ENCODE measurements at places on chromosomes 3 and 15.
A peak's percentile ranks its signal among the peaks of the same experiment; 100 is the strongest.

DNA sequence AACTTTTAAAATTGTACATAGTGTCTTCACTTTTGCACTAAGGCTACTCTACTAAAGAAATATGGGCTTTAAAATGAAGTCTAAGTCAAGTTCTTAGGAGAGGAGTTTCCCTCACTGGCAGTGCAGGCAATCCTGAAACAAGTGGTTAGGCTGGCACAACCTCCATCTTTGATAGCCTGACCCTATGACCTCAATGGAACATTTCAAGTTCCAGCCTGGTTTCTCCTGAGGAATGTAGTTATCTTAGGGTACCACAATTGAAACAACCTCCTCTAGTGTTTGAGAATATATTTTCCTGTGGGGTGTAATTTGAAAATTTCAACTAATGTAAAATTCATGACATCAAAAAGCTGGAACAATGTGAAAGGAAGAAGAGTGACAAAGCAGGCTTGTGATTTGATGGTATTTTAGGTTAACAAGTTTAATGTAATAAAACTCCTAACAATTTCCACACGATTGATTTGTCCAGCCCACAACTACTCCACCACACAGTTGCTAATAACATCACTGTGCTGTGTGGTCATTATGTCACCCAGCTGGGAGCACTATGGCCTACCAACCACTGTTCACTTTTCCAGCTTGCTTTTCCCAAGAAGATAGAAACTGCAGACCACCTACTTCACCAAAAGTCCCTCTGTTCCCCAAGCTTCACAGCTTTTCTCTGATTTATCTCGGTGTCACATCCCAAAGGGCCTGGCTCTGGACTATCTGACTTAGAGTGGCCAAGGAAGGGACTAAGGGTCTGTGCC is 1.8 kb downstream of the WWTR1 start:
- no peak for DNase-seq

DNA sequence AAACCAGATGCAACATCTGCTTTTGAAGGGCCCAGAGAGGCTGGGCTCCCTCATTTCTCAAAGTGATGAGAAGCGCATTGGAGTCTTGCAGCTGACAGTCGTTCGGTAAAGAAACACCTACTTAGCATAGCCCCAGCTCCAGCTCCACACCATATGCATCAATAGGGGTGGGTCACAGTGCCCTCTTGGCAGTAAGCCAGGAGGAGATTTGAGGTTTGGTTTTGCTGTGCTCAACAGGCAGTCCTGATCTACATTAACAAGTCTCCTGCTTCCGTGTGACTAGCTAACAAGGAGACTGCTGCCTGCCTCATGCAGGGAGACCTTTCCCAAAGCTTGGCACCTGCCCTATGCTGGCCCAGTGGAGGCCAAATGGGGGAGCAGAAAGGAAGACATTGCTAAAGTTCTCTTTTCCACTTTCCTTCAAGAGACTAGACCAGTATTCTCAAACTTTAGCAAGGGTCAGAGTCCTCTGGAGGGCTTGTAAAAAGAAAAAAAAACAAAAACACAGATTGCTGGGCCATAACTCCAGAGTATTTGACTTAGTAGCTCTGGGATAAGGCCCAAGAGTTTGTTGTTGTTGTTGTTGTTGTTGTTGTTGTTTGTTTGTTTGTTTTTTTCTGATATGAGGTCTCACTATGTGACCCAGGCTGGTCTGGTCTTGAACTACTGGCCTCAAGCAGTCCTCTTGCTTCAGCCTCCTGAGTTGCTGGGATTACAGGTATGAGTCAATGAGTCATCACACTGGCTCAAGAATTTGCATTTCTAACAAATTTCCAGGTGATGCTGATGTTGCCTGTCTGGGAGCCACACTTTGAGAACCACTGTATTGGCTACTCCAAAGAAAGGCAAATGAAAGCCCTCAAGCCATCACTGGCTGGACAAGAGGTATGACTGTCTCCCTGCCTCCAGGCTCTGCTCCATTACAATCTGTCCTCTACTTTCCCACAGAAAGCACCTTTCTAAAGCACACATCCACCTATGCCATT is 294.9 kb downstream of the RORA start:
- DNase-seq, result no peak

- no peak for DNase-seq
These were observed 617.7 kb upstream of the NR2F2 start for GRCh38 chr15:95712785-95713184.

DNA sequence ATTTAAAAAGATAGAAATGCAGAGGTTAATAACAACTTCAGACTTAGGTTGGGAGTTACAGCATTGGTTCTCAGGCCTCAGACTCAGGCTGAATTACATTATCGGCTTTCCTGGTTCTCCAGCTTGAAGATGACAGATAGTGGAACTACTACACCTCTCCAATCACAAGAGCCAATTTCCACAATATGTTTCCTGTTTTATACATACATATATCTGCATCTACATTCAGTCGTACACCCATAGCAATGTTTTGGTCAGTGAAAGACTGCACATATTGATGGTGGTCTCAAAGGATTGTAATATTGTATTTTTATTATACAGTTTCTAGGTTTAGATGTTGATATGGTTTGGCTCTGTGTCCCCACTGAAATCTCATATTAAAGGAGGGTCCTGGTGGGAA is 35.4 kb downstream of the AADACL2 start:
- no peak for DNase-seq

GRCh38 chr3:60743631-60744164 is 507.6 kb downstream of the FHIT start:
- no peak for DNase-seq

DNA sequence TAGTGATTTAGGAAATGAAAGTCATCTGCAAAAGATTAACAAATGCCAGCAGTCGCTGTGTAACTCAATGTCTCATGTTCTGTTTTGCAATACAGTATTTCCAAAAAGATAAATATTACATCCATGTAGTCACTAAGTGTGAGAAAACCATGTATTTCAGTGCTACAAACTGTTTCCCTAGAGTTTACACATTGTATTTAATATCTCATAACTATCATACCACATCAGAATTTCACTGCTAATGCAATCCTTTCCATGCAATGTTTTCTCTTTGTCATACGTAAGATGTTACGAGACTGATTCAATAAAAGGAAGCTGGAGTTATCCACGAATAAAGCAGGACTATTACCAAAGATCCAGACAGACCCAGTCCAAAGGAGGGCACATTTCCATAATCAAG is 269.4 kb downstream of the GBE1 start:
- DNase-seq, result no peak

DNA sequence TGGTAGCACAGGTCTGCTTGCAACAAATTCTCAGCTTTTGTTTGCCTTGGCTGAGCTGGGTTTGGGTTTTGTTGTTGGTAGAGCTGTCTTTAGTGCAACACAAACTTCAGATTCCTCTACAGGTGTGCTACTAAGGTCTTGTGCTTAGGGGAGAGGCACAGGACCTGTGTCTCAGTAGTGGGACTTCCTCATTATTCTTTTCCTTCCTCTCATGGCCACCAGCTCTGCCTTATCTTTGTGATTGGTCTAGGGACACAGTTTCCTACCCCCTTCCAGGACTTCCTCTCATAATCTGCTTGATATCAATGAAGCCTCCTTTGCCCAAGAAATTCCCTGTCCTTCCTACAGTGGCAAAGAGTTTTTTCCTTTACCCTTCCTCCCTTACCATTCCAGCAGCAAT is 24.9 kb upstream of the DNAAF4 start:
- no peak for DNase-seq

- DNase-seq, result peak; percentile 11
These were observed 63.7 kb downstream of the DCLK3 start for GRCh38 chr3:36700537-36701248.

Data from stimulated activated CD4-positive, alpha-beta T cell treated with anti-CD3 and anti-CD28 coated beads, Interleukin-4, amount 100 ng/mL, for 1 hour (primary cell).